Foreskin keratinocyte (primary cell): ENCODE measurements at places on chromosomes 1 and 21. TPM values are rescaled to one million over a fixed set of nuclear protein-coding genes. Genes with fewer than 3 reads are reported as not detected.

TRIM46 gene
- 3.6 and 3.8 TPM in 2 replicates for polyA plus RNA-seq

NOS1AP gene
- polyA plus RNA-seq = 0.11 and 0.22 TPM in 2 replicates

OPTC gene
- polyA plus RNA-seq = not detected in 2 replicates

PIGR gene
- polyA plus RNA-seq = not detected in 2 replicates

MARK1 gene
- polyA plus RNA-seq = 3.9 and 5.5 TPM in 2 replicates

RGS16 gene
- 0.06 and 0.10 TPM in 2 replicates for polyA plus RNA-seq
